Esophagus muscularis mucosa (tissue), 4 donors: ENCODE measurements at places on chromosomes 7 and 10. TPM values are rescaled to one million over a fixed set of nuclear protein-coding genes. Genes with fewer than 3 reads are reported as not detected.

DNA sequence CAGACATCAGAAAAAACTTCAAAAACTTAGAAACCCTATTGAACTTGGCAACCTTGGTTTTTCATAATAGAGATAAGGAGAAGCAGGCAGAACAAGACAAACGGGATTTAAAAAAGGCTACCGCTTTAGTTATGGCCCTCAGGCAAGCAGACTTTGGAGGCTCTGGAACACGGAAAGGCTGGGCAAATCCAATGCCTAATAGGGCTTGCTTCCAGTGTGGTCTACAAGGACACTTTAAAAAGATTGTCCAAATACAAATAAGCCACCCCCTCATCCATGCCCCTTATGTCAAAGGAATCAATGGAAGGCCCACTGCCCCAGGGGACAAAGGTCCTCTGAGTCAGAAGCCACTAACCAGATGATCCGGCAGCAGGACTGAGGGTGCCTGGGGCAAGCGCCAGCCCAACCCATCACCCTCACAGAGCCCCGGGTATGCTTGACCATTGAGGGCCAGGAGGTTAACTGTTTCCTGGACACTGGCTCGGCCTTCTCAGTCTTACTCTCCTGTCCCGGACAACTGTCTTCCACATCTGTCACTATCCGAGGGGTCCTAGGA lies 115.3 kb downstream of the NRCAM start:
- no peaks in the 10 kb centered on the region for H3K4me1 ChIP-seq
- no peaks in the 10 kb centered on the region for H3K27me3 ChIP-seq
- H3K36me3 ChIP-seq: no peaks in the 10 kb centered on the region
- no peak overlapping the region for H3K27ac ChIP-seq

GPR158 gene
- 0.19 TPM for total RNA-seq

- no peaks in the 10 kb centered on the region for H3K36me3 ChIP-seq
- H3K4me1 ChIP-seq: peaks cover 11% of the 10 kb centered on the region
- no peaks in the 10 kb centered on the region for H3K27me3 ChIP-seq
- no peak overlapping the region for H3K4me3 ChIP-seq
- no peak overlapping the region for H3K27ac ChIP-seq
These were observed 492.5 kb downstream of the XPNPEP1 start for GRCh38 chr10:109430799-109431198.

GRCh38 chr10:43071865-43072650 lies 4.8 kb upstream of the RET start:
- H3K4me3 ChIP-seq: no peak overlapping the region
- no peaks in the 10 kb centered on the region for H3K36me3 ChIP-seq
- H3K27ac ChIP-seq: no peak overlapping the region
- peaks cover 9% of the 10 kb centered on the region for H3K4me1 ChIP-seq
- DNase-seq: no peak
- no peaks in the 10 kb centered on the region for H3K27me3 ChIP-seq

DNA sequence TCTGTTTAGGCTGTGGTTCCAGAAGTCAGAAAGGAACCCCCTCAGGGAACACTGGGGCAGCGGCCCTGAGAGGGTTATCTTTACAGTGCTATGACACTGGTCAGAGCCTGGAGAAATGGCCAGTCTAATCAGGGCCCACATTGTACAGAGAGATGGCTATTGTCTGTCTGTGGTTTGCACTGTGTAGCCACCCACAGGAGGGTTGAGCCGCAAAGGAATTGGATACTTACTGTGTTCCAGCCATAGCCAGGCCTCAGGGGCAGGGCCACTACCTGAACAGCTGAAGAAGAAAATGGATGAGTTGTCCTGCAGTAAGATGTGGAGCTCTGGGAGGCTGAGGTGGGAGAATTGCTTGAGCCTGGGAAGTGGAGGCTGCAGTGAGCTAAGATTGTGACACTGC lies 47.5 kb upstream of the PODXL start:
- H3K4me3 ChIP-seq: no peak overlapping the region
- H3K27me3 ChIP-seq: no peaks in the 10 kb centered on the region
- no peak for DNase-seq

DNA sequence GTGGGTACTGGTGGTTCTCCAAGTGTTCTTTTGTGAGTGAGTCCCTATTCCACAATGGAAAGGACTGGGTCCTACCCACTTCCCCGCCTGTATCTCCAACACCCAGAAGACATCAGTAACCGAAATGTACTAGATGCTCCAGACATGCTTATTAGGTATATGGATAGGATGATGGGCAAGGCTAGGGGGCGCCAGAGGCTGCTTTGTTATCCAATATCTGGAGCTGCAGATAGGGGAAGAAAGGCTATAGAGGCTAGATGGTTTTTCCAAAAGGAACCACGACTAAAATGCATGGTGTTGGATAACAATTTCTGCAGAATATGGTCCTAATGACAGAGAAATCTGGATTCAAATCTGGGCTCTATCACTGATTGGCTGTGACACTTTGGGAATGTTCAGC lies 56.2 kb upstream of the TM9SF3 start:
- H3K4me3 ChIP-seq: no peak overlapping the region
- no peaks in the 10 kb centered on the region for H3K36me3 ChIP-seq
- no peak for DNase-seq
- no peaks in the 10 kb centered on the region for H3K4me1 ChIP-seq
- no peaks in the 10 kb centered on the region for H3K27me3 ChIP-seq
- no peak overlapping the region for H3K27ac ChIP-seq

GPRIN2 gene
- not detected for total RNA-seq

GRCh38 chr10:131014271-131014670 lies 297.2 kb downstream of the TCERG1L start:
- no peaks in the 10 kb centered on the region for H3K36me3 ChIP-seq
- no peaks in the 10 kb centered on the region for H3K27me3 ChIP-seq
- H3K4me1 ChIP-seq: no peaks in the 10 kb centered on the region
- no peak for DNase-seq

IFIT1B gene
- not detected for total RNA-seq

- H3K27ac ChIP-seq: no peak overlapping the region
- H3K4me3 ChIP-seq: no peak overlapping the region
- H3K36me3 ChIP-seq: no peaks in the 10 kb centered on the region
These were observed 166.4 kb downstream of the MLLT10 start for GRCh38 chr10:21700474-21700873.

DNA sequence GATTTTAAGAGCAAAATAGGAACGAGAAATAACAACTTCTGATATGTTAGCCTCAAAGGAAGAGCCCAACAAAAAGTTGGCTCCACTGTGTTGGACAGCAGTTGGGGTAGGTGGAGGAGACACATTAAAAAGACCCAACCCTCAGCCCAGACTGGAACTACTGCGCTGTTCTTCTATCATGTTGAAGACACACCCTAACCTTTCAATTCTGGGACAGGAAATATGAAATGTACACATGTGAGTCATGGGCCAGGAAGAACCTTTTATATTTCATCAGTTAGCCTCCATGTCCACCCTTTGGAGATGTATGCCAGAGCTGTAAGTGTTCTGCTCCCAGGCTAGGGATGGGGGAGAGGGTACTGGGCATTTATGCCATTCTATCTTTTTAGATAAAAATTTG lies 22.1 kb downstream of the CLDN12 start:
- H3K4me1 ChIP-seq: peaks cover 3% of the 10 kb centered on the region
- no peak overlapping the region for H3K27ac ChIP-seq
- no peaks in the 10 kb centered on the region for H3K36me3 ChIP-seq

SSBP1 gene
- 118 TPM for total RNA-seq

ATP5F1C gene
- total RNA-seq: 220 TPM

- no peaks in the 10 kb centered on the region for H3K27me3 ChIP-seq
- peaks cover 84% of the 10 kb centered on the region for H3K36me3 ChIP-seq
- H3K4me1 ChIP-seq: no peaks in the 10 kb centered on the region
These were observed 31.9 kb downstream of the PCBD1 start for GRCh38 chr10:70856454-70856853.

ANLN gene
- 5.2 TPM for total RNA-seq

DNA sequence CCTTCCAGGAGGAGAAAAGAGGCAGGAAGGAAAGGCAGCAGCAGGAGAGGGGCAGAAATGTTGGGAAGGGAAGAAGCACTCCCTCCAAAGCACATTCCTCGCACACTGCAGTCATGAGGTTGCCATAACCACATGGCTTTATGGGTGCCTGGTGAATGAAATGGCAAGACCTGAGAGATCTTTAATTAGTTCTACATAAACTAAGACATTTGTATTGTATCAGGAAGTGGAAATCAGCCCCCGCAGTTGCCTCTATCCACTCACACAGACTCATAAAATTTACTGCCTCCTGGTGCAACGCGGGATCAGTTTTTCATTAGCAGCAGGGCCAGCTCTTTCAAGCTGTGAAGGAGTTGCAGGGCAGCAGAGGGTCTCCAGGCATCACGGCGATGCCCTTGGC lies 106.4 kb downstream of the COL13A1 start:
- H3K27me3 ChIP-seq: no peaks in the 10 kb centered on the region
- no peak for DNase-seq
- H3K4me1 ChIP-seq: peaks cover 26% of the 10 kb centered on the region
- no peak overlapping the region for H3K4me3 ChIP-seq

- H3K4me1 ChIP-seq: no peaks in the 10 kb centered on the region
- no peaks in the 10 kb centered on the region for H3K27me3 ChIP-seq
- no peak overlapping the region for H3K27ac ChIP-seq
- H3K36me3 ChIP-seq: no peaks in the 10 kb centered on the region
- no peak for DNase-seq
These were observed 125.8 kb downstream of the DOCK4 start for GRCh38 chr7:112080441-112080840.

DNA sequence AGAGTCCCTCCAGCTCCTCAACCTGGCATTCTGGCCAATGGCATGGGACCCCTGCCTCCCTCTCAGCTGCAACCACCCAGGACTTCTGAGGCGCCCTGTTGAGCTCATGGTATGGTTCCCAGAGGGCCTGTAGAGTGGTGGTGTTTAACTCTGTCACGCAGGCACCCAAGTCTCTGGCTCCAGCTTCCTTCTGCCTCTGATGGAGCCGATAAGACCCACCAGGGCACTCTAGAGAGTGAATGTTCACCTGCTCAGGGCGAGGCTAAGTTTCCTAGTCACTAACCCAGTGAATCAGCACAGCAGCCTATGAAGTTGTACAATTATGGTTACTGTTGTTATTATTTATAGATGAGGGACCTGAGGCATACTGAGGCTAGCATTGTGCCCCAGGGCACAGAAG lies 120.4 kb downstream of the ZMIZ1 start:
- H3K36me3 ChIP-seq: peaks cover 9% of the 10 kb centered on the region
- DNase-seq: no peak
- no peaks in the 10 kb centered on the region for H3K27me3 ChIP-seq
- peaks cover 92% of the 10 kb centered on the region for H3K4me1 ChIP-seq

PNLIPRP1 gene
- total RNA-seq: not detected

GRCh38 chr10:26475386-26475785 lies 37.2 kb downstream of the APBB1IP start:
- no peaks in the 10 kb centered on the region for H3K36me3 ChIP-seq
- H3K4me3 ChIP-seq: no peak overlapping the region
